H4 (cell line): ENCODE measurements at places on chromosomes 6 and 20.

- no peak for DNase-seq
These were observed 1.5 kb downstream of the WDR27 start for GRCh38 chr6:169700296-169700695.

- no peak for DNase-seq
These were observed 117.5 kb upstream of the SIRPG start for GRCh38 chr20:1775117-1775516.

DNA sequence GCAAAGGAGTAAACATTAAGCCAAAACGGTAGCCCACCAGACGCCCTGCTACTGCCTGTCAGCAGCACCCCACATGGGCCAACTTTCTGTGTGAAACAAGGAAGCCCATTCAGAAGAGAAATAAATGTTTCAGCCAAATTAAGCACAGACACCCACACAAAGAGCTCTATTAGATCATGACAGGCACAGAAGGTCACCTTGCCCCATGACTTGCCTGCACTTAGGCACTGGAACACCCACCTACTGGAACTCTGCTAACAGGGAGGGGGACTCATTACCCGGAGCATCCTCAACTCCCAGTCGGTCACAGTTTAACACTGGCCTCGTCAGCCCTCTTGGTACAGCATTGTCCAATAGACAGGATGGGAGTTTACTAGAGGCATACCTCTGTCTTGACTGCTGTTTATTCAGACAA, 31.8 kb downstream of the GFOD1 start:
- DNase-seq: no peak

DNA sequence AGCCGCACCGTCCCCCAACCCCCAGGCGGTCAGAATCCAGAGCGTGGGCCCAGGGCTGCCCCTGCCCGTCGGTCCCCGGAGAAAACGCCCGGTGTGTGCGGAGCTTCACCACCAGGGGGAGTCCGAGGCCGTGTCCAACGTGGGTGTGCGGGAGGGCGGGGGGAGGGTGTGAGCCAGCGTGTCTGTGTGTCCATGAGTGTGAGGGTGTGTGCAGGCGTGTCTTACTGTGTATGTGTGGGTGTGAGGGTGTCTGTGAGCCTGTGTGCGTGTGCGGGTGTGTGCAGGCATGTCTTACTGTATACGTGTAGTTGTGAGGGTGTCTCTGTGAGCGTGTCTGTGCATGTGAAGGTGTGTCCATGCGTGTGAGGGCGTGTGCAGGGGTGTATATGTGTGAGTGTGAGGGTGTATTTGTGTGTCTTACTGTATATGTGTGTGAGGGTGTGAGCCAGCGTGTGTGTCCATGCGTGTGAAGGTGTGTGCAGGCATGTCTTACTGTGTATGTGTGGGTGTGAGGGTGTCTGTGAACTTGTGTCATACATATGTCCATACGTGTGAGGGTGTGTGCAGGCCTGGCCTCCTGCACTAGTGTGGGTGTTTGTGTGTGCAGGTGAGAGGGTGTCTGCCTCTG, 24.6 kb upstream of the GATA5 start:
- peak; percentile 38 for DNase-seq

DNA sequence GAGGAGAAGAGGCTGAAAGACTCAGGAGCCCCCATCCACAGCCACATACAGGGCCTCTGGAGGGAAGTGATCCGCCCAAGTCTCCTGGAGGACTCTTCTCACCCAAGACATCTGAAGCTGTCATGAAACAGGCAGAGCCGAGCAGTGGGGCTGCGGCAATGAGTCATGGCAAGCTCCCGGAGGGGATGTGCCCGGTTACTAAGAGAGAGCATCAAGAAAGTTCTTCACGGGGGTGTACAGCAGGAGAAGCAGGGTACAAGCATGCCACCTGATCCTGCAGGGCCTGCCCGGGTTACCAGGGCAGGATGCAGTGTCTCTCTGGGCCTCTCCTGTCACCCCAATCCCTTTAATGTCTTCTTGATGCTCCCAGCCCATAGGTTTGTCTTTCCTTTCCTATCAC, 21.1 kb downstream of the TRIM26 start:
- DNase-seq: no peak

- DNase-seq: no peak
These were observed 27.1 kb downstream of the PCK1 start for GRCh38 chr20:57587989-57588377.

GRCh38 chr6:105680131-105680530, 277.2 kb upstream of the PREP start:
- no peak for DNase-seq

GRCh38 chr6:148471624-148472159, 129.1 kb downstream of the SASH1 start:
- DNase-seq: no peak

DNA sequence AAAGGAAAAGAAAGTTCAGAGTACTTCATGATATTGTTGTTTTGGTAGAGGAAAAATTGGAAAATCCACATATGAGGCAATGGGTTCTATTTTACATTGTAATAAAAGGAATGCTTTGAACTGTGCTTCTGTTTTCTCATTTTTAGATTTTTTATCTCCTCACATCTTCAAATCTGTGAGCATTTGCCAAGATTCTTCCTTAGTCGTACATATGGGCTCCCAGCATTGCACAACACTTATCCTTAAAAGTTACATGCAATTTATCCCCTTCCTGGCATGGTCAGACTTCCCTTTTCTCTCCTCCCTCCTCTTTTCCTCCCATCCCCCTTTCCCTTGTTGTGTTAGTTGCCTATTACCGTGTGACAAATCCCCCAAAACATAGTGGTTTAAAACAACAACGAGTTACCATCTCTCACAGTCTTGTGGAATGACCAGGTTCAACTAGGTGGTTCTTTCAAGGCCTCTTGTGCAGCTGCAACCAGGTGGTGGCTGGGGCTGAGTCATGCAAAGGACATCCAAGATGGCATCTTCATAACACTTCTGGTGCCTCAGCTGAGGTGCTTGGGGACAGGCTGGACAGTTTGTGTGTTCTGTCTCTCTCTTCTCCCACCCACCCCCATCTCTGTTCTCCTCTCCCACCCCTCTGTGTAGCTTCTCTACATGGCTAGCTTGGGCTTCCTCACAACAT, 68.7 kb downstream of the TXNDC5 start:
- no peak for DNase-seq

DNA sequence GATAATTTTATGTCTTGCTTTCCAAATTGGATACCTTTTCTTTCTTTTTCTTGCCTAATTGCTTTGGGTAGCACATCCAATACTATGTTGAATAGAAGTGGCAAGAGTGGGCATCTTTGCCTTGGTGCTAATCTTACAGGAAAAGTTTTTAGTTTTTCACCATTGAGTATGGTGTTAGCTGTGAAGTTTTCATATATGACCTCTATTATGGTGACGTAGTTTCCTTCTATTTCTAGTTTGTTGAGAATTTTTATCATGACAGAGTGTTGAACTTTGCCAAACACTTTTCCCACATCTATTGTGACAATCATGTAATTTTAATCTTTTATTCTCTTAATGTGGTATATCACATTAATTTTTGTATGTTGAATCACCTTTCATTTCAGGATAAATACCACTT, 216.1 kb downstream of the LRFN2 start:
- no peak for DNase-seq

DNA sequence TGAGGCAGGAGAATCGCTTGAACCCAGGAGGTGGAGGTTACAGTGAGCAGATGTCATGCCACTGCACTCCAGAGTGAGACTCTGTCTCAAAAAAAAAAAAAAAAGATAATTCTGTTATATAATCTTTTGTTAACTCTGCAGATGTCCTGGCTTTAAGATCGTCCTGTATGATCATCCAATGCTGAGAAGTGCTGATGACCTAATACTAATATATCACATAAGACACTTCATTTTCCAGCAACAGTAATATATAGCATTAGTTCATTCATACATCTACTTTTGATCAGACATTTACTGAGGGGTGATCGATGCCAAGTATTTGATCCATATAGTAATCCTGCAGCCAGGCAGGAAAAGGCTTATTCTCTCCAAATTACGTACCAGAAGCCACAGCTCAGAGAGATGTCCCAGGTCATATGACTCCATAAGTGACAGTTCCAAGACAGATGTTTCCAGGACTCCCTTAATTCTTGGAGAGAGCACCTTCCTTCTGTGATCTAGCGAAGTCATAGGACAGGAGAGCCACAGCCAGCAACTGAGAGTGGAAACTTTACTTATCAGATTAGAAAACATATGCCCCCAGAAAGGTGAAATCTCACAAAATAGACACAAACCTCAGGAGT, 60.7 kb downstream of the SHLD1 start:
- no peak for DNase-seq

DNA sequence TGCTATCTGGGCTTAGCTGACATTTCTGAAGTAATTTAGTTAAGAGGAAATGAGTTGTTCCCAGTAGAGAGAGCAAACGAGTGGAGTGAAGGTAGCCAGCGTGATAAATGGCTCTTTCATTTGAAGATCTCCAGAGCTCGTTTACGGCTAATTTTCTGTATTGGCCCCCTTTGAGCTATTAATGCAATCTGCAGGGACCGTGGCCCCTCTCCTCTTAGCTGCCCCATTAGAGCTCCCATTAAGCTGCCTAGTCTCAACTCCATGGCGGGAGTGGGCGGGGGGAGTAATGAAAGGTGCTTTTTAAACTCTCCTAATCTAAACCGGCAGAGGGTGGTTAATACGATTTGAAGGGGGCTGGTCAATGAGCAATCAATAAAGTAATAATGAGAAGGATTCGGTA, 12.5 kb downstream of the TFAP2B start:
- DNase-seq: no peak

DNA sequence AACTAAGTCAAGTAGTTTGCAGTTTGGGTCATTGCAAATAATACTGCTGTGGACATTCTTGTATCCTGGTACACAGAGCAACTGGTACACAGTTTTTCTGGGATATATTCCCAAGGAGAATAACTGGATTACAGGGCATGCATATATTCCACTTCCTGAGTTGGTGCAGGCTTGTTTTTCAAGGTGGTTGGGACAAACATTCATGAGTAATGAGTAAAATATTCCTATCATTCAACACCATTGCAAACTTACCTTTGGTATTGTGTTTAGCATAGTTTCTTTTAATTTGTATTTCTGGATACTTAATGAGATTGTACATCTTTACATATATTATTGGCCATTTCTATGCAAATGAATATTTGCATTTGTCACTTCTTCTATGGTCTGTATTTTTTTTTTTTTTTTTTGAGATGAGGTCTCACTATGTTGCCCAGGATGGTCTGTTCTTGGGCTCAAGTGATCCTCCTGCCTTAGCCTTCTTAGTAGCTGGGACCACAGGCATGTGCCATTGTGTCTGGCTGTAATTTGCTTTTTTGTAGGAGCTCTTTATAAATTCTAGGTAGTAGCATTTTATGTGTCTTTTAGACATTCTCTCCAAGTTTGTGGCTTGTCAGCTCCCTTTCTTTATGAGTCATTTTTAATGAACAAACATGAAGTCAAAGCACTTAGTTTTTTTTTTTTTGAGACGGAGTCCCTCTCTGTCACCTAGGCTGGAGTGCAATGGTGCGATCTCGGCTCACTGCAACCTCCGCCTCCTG, 158.7 kb downstream of the SOX4 start:
- peak; percentile 41 for DNase-seq

GRCh38 chr6:106090001-106090400, 3.9 kb downstream of the PRDM1 start:
- DNase-seq: no peak

GRCh38 chr20:35226884-35227681, 593 bp downstream of the MMP24 start:
- no peak for DNase-seq

DNA sequence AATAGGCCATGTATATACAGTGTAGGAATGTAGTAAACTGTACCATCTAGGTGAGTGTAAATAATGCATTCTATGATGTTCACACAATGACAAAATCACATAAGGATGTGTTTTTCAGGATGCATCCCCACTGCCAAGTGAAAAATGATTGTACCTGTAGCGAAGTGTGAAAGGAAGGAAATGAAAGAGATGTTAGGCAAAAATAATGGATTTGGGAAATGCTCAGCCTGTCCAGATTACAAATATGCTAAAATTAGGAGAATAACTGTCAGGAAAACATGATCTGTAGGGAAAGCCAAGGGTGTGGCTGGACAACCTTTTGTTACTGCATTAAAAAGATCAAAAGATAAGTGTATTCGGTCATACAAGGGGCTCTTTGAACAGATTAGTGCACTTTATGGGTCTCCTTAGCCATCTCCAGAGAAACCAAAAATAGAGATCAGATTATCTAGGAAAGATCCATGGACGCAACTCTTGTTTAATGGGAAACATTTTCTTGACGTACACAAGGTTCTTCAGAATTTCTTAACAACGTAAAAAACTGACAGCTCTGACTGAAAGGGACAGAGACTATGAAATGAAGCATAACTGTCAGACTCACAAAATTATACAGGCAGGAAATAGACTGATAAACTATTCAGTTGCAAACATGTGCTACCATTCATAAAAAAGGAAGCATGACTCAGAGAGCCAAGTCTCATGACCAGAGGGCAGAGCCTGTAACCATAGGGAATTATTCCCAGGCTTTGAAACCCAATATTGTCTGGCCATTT, 253.6 kb upstream of the RAB32 start:
- DNase-seq: peak; percentile 70

GRCh38 chr6:79404677-79405076, 132.6 kb downstream of the LCA5 start:
- no peak for DNase-seq

- peak; percentile 38 for DNase-seq
These were observed 111.2 kb upstream of the MMS22L start for GRCh38 chr6:97394160-97394748.

DNA sequence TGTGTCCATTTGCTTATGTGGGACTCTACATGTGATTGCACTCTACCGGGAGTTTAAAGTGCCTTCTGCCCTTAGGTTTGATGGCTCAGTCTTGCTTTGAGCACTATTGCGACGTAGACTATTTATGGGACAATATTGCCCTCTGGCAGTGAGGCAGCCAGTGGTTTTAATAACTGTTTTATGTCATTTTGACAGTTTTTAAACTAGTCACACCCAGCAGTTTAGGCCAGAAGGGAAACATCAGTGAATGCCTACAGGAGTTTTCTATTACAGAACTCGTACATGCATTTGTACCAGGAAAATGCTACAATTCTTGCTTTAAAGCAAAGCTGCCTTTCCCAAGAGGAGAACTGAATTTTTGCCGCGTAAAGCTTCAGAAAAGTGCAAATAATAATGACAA, 813.7 kb downstream of the KIF16B start:
- no peak for DNase-seq

- no peak for DNase-seq
These were observed 370.1 kb downstream of the THBS2 start for GRCh38 chr6:168883410-168884049.

GRCh38 chr6:22884456-22884855, 315.1 kb downstream of the HDGFL1 start:
- no peak for DNase-seq

DNA sequence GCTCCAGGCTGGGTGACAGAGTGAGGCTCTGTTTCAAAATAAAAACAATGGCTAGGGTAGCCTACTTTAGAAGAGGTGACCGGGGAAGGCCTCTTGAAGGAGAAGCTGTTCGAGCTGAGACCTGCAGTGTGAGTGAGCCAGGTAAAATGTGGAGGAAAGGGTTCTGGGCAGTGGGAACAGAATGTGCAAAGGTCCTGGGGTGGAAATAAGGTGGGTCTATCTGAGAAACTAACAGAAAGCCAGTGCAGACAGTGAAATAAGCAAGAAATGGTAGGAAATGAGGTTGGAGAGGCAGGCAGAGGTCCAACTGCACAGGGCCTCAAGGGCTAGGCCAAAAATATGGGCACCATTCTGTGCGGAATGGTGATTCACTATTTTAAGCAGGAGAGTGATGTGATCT, 53.4 kb downstream of the BPIFB1 start:
- DNase-seq: no peak
